HepG2 (cell line): ENCODE measurements at places on chromosomes 12 and 14.

GRCh38 chr14:38721822-38722431 lies 381.1 kb downstream of the SEC23A start:
- no peaks in the 10 kb centered on the region for H3K27me3 ChIP-seq
- no peaks in the 10 kb centered on the region for H3K4me1 ChIP-seq

DNA sequence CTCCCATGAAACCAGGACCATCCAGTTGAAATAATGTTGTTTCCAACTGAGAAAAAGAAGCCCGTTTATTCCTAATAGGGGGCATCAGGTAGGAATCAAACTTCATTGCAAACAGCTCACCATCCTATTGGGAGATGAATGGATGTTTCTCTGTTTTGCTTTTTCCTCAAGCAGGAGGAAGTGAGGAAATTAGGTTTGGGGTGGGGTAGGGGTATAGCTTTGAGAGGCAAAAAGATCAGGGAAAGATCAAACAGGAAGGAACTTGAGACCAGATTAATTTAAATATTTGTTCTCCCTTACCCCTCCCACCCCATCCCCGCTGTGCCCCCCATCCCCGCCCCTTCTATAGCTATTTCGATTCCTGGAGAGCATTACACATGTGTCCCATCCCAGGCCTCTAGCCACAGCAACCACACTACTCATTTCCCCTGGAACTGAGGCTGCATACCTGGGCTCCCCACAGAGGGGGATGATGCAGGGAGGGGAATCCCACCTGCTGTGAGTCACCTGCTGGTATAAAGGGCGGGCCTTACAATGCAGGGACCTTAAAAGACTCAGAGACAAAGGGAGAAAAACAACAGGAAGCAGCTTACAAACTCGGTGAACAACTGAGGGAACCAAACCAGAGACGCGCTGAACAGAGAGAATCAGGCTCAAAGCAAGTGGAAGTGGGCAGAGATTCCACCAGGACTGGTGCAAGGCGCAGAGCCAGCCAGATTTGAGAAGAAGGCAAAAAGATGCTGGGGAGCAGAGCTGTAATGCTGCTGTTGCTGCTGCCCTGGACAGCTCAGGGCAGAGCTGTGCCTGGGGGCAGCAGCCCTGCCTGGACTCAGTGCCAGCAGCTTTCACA lies at the start of gene IL23A:
IL23A (plus strand) TSS at position 577 of the 850 bp plus-strand sequence; CDS start at position 738, 161 bp downstream.
- H3K4me1 ChIP-seq, result peaks cover 46% of the 10 kb centered on the region
- peaks cover 11% of the 10 kb centered on the region for H3K36me3 ChIP-seq
- no peak within 1 kb of the TSS for H3K4me3 ChIP-seq
- DNase-seq, result no peak

- H3K36me3 ChIP-seq, result no peaks in the 10 kb centered on the region
- H3K4me1 ChIP-seq, result no peaks in the 10 kb centered on the region
- DNase-seq, result no peak
Observed at GRCh38 chr14:29348504-29348903, 579.1 kb downstream of the PRKD1 start.

- no peaks in the 10 kb centered on the region for H3K36me3 ChIP-seq
- no peak for DNase-seq
- H3K4me3 ChIP-seq, result no peak overlapping the region
- H3K4me1 ChIP-seq, result no peaks in the 10 kb centered on the region
Observed at GRCh38 chr14:22500525-22500924, 88.5 kb downstream of the DAD1 start.

DNA sequence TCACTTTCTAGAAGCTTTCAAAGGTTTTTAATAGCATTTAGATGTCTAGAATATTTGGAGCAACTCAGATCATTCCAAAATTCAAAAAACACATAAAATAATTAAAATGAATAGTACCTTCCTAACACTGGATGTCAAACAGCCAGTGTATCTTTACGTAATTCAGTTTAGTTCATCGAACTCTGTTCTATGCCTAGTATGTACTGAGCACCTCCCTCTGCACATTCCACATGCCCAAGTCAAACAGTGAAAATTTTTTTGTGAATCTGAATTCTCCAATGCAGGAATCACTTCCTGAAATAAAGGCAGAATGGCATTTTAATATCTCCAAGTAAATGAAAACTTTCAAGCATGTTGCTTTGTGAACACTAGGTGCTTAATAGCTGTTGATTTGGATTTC lies 192.3 kb downstream of the C12orf42 start:
- no peaks in the 10 kb centered on the region for H3K4me1 ChIP-seq
- H3K27me3 ChIP-seq, result no peaks in the 10 kb centered on the region
- H3K4me3 ChIP-seq, result no peak overlapping the region
- H3K36me3 ChIP-seq, result no peaks in the 10 kb centered on the region
- DNase-seq, result no peak
- no peak overlapping the region for H3K27ac ChIP-seq

DNA sequence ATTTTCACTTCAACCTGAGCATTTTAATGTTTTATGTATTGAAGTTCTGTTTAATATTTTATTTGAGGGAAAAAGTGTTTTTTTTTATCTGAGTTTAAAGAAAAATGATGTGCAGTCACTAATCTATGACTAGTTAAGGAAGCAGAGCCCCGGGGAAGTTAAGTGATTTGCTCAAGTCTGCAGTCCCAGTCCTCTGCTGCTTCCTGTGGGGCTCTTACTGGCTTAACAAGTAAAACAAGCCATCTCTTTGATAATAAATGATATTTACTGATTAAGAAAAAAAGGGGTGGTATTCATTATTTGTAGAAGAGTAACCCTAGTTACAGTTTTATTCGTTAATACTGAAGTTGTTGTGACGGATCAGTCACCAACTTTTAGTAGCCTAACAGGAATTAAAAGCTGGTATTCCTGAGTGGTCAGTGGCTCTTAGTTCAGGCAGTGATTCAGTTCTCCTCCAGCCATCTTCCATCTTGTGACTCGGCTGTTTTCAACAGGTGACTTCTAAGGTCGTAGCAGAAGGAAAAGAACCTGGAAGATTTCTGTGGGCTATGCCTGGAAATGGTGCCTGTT lies 21.7 kb downstream of the BICDL1 start:
- H3K4me1 ChIP-seq, result peaks cover 41% of the 10 kb centered on the region
- no peak for DNase-seq
- H3K27me3 ChIP-seq, result no peaks in the 10 kb centered on the region

- H3K4me1 ChIP-seq, result no peaks in the 10 kb centered on the region
- peaks cover 58% of the 10 kb centered on the region for H3K36me3 ChIP-seq
- H3K27me3 ChIP-seq, result no peaks in the 10 kb centered on the region
- no peak overlapping the region for H3K27ac ChIP-seq
- no peak for DNase-seq
- no peak overlapping the region for H3K4me3 ChIP-seq
Observed at GRCh38 chr12:131939007-131939406, 9.9 kb downstream of the PUS1 start.

DNA sequence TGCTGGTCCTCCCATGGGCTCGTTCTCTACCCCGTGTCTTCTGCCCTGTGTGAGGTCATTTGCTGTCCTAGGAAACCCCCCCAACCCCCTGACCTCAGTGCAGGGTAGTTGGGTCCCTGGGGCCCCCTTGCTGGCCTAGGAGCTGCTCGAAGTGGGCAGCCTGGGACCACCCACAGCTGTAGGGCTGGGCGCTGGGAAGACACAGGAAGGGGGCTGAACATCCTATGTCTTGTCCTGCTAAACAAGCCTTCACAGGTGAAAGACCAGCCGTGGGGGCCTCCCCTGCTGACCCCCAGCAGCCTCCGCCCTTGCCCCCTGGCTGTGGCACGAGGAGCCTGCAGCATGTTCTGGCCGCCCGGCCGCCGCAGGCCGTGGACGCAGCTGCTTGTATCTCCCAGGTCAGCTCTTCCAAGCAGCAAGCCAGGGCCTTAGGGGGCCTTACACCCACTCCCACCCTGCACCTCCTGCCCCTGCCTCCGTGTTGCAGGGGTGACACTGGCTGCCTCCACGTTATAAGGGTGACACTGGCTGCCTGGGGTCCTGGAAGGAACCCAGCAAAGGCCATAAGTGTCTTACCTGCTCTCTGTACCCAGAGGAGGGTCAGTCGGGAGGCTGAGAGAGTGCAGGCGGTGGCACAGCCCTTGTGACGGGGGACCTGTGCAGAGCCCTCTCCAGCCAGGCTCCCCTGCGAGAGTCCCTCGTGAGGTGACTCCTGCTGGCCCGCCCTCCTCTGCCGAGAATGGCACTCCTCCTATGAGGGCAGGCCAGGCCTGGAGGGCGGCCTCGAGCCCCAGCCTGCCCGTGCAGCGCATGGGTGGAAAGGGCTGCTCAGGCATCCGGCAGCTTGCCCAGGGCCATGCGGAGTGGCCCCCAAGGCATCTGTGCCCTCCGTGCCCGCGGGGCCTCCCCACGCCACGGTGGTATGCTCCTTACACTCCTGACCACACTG lies 11.5 kb upstream of the TEX22 start:
- H3K4me3 ChIP-seq, result no peak overlapping the region
- no peaks in the 10 kb centered on the region for H3K27me3 ChIP-seq
- H3K36me3 ChIP-seq, result no peaks in the 10 kb centered on the region
- H3K4me1 ChIP-seq, result no peaks in the 10 kb centered on the region
- no peak for DNase-seq

- H3K27ac ChIP-seq, result no peak overlapping the region
- no peak for DNase-seq
- no peaks in the 10 kb centered on the region for H3K4me1 ChIP-seq
- no peak overlapping the region for H3K4me3 ChIP-seq
- H3K36me3 ChIP-seq, result no peaks in the 10 kb centered on the region
Observed at GRCh38 chr14:55427439-55427838, 13.0 kb downstream of the TBPL2 start.

DNA sequence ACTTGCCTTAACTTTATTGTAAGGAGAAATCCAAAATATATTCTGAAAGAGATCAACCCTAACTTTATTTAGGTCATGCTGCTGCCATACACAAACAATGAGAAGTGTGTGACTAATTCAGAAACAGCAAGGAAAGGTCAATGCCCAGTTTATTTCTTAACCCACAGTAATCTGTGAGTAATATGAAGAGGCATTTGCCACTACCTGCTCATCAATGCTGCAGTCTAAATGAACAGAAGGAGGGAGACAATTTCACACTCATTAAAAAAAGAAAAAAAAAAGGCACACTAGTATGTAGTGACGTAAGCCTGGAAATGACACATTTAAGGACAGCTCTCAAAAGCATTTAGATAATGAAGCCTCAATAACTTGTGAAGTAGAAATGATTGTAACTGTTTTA lies 90.5 kb upstream of the FOXN3 start:
- DNase-seq, result peak; percentile 32
- peaks cover 26% of the 10 kb centered on the region for H3K4me1 ChIP-seq
- H3K27ac ChIP-seq, result peak overlapping the region; percentile 34

GRCh38 chr12:130920723-130921381 lies 32.9 kb upstream of the ADGRD1 start:
- H3K4me3 ChIP-seq, result no peak overlapping the region
- H3K4me1 ChIP-seq, result peaks cover 25% of the 10 kb centered on the region
- 0 out of 2 replicates have a peak, but pooled peaks cover 1% of the 10 kb centered on the region for H3K27me3 ChIP-seq
- H3K27ac ChIP-seq, result peak overlapping the region; percentile 10

GRCh38 chr14:90697132-90697531 lies 119.1 kb downstream of the TTC7B start:
- no peaks in the 10 kb centered on the region for H3K4me1 ChIP-seq
- no peak for DNase-seq
- H3K27ac ChIP-seq, result no peak overlapping the region
- no peaks in the 10 kb centered on the region for H3K27me3 ChIP-seq
- no peaks in the 10 kb centered on the region for H3K36me3 ChIP-seq

DNA sequence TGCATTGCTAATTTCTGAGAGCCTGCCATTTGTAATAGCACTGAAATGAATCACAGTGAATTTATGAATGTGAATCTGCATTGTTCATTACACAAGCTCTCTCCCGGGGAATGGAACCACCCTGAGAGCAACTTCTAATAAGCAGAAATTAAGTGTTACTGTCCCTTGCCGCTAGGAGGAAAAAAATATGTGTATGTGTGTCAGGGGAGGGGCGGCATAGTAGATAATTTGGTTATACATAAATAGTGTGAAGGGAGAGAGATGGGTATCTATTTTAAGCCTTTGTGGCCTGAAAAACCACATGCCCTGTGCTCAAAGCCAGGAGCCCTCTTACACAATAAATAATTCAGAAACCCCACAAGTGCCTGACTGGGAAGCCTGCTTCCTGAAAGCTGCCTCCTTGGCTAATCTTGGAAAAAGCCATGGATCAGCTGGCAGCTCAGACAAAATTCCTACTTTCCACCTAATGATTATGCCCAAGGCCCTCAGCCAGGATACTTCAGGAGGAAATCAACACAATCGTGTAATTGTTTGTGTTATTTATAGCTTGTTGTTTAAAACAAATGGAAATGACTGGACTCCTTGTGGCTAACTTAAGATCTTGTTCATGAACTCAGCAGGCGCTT lies 366.2 kb upstream of the KITLG start:
- DNase-seq, result no peak
- no peaks in the 10 kb centered on the region for H3K4me1 ChIP-seq
- H3K36me3 ChIP-seq, result no peaks in the 10 kb centered on the region
- no peak overlapping the region for H3K4me3 ChIP-seq

GRCh38 chr12:57628280-57629191 lies 4.5 kb downstream of the B4GALNT1 start:
- H3K27ac ChIP-seq, result no peak overlapping the region
- H3K36me3 ChIP-seq, result 0 out of 3 replicates have a peak, but pooled peaks cover 3% of the 10 kb centered on the region
- H3K4me3 ChIP-seq, result no peak overlapping the region
- H3K27me3 ChIP-seq, result no peaks in the 10 kb centered on the region

GRCh38 chr12:20513189-20513588 lies 144.9 kb downstream of the PDE3A start:
- no peak overlapping the region for H3K27ac ChIP-seq
- no peak overlapping the region for H3K4me3 ChIP-seq
- H3K36me3 ChIP-seq, result no peaks in the 10 kb centered on the region
- DNase-seq, result no peak
- H3K4me1 ChIP-seq, result no peaks in the 10 kb centered on the region

GRCh38 chr12:132305560-132305966 lies 23.8 kb downstream of the GALNT9 start:
- no peak overlapping the region for H3K27ac ChIP-seq
- H3K27me3 ChIP-seq, result peaks cover 46% of the 10 kb centered on the region; the same call in 2 of the 3 replicates
- no peaks in the 10 kb centered on the region for H3K4me1 ChIP-seq

DNA sequence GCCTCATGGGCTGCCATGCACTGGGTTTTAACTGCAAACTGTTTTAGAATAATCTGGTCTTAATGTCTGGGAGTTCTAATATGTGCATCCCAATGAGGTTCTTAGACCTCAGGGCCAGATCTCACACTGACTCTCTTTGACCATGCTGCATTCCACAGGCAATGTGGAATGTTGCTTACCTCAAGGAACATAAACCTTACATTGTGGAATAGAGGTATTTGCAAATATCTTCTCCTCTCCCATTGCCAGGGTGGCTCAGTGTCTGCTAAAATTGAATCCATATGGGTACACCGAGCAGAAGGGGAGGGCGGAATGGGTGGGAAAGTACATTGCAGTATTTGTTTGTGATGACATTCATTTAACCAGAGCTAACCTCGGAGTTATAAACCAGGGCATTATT lies 78.6 kb downstream of the CHST11 start:
- no peaks in the 10 kb centered on the region for H3K4me1 ChIP-seq
- no peak for DNase-seq
- no peaks in the 10 kb centered on the region; the same call in 2 of the 3 replicates for H3K27me3 ChIP-seq
- H3K27ac ChIP-seq, result no peak overlapping the region

DNA sequence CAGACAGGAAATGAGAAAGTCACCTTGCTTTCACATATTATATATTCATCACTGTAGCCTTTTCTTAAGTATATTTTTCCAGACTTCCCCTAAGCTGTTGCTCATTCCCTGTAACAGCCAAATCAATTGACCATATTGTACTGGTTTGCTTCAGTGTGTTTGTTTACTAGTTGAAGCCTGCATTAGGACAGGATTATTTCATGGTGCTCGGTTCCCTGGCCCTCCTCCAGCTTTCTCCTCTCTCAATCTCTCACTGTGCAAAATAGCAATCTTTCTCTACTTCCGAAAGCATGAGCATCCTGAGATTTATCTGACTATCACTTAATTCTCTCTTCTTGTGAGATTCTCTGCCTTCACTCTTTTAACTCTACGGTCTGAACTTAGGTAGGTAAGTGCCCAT lies 2.4 kb downstream of the SLC35F4 start:
- no peak overlapping the region for H3K27ac ChIP-seq
- H3K4me1 ChIP-seq, result no peaks in the 10 kb centered on the region
- no peak overlapping the region for H3K4me3 ChIP-seq
